ENCODE measurements at places on chromosomes 2 and 18.

DNA sequence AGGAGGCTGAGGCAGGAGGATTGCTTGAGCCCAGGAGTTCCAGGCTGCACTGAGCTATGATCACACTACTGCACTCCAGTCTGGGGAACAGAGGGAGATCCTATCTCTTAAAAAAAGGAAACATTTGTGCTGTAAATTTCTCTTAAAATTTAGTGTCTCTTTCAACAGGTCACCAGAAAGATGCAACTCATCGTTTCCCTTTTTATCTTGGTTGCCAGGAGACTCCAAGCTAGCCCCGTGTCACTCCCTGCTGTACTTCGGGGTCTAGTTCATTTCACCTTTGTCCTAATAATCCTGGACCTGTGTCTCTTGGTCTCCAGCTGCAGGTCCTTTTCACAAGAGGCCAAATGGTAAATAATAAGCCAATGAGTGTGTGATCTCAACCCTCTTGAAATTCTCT, 7.1 kb downstream of the HS1BP3 start:
- DNase-seq: no peak

DNA sequence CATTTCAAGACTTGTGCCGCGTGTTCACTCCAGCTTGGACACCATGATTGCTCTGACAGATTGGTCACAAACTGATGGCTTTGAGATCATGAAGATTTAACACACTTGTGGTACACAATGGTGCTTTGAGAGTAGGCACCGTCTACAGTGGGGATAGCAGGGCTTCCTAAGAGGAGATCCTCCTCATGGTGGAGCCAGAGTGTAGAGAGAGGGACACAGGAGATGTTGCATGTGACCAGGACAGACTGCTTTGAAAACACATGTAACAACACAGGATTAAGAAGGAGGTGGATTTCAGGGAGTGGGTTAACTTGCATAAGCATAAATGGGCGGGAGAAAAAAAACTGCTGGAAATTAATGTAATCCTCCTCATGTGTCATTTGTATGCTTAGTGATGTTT, 95.7 kb upstream of the LINC00305 start:
- DNase-seq: no peak

GRCh38 chr2:75221862-75222261, 22.5 kb upstream of the TACR1 start:
- DNase-seq: no peak

GRCh38 chr2:72999729-73000725, 71.5 kb downstream of the SFXN5 start:
- DNase-seq: no peak

GRCh38 chr2:126227250-126227649, 428.7 kb upstream of the GYPC start:
- no peak for DNase-seq

GRCh38 chr2:62038975-62039771, 133.7 kb downstream of the COMMD1 start:
- DNase-seq: no peak

All from activated naive CD4-positive, alpha-beta T cell treated with anti-CD3 and anti-CD28 coated beads, Interleukin-2, amount 50 U/mL, for 16 hours (primary cell).